ENCODE measurements at places on chromosomes 3 and 15. TPM values are rescaled to one million over a fixed set of nuclear protein-coding genes. Genes with fewer than 3 reads are reported as not detected.
A peak's percentile ranks its signal among the peaks of the same experiment; 100 is the strongest.

DNA sequence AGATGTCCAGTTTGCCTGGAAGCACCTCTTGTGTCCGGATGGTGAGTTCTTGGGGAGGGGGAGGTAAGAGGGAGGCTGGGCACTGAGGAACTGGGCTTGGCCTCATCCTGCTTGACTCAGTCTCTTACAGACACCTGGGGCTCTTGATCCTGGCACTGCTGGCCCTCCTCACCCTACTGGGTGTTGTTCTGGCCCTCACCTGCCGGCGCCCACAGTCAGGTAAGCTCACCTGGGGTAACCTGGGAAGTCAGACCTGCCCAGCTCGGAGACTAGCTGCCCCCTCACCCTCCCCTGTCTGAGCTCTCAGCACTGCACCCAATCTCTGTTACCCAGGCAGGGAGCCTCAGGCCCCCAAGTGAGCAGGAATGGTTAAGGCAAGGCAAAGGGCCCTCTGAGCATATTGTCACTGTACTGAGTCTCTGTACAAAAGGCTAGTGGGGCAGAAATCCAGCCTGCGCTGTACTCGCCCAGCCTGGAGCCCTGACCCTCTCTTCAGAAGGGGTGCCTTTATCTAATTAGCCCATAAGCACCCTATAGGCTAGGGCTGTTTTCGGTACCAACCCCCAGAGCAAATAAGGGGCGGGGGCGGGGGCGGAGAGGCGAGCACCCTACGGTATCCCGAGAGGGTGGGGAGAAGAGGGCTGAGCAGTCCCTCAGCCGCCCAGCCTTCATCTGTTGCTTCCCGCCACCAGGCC is 2.2 kb upstream of the IL17RC start:
- H3K36me3 ChIP-seq: no peaks in the 10 kb centered on the region
- H3K27ac ChIP-seq: no peak overlapping the region
- peak overlapping the region; percentile 25 for H3K4me3 ChIP-seq
- no peaks in the 10 kb centered on the region for H3K27me3 ChIP-seq

- H3K4me3 ChIP-seq: no peak overlapping the region
- no peaks in the 10 kb centered on the region for H3K4me1 ChIP-seq
- DNase-seq: no peak
Observed at GRCh38 chr3:23383875-23384274, 180.7 kb downstream of the UBE2E2 start.

DNA sequence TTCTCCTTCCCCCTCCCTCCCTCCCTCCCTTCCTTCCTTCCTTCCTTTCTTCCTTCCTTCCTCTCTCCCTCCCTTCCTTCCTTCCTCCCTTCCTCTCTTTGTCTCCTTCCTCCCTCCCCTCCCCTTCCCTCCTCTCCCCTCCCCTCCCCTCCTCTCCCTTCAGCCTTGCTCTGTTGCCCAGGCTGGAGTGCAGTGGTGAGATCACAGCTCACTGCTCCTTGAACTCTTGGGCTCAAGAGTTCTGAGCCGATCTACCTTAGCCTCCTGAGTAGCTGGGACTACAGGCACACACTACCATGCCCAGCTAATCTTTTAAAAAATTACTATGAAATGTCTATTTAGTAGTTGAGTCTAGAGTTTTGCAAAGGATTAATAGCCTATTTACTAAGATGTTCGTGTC is 32.2 kb downstream of the SQOR start:
- peaks cover 81% of the 10 kb centered on the region for H3K36me3 ChIP-seq
- no peaks in the 10 kb centered on the region for H3K4me1 ChIP-seq
- no peak overlapping the region for H3K4me3 ChIP-seq
- no peaks in the 10 kb centered on the region for H3K27me3 ChIP-seq
- no peak overlapping the region for H3K27ac ChIP-seq
- DNase-seq: no peak

- H3K36me3 ChIP-seq: no peaks in the 10 kb centered on the region
- no peak overlapping the region for H3K4me3 ChIP-seq
- H3K27me3 ChIP-seq: no peaks in the 10 kb centered on the region
- DNase-seq: no peak
- peaks cover 7% of the 10 kb centered on the region for H3K4me1 ChIP-seq
- no peak overlapping the region for H3K27ac ChIP-seq
Observed at GRCh38 chr15:75751891-75752290, 39.2 kb upstream of the CSPG4 start.

DNA sequence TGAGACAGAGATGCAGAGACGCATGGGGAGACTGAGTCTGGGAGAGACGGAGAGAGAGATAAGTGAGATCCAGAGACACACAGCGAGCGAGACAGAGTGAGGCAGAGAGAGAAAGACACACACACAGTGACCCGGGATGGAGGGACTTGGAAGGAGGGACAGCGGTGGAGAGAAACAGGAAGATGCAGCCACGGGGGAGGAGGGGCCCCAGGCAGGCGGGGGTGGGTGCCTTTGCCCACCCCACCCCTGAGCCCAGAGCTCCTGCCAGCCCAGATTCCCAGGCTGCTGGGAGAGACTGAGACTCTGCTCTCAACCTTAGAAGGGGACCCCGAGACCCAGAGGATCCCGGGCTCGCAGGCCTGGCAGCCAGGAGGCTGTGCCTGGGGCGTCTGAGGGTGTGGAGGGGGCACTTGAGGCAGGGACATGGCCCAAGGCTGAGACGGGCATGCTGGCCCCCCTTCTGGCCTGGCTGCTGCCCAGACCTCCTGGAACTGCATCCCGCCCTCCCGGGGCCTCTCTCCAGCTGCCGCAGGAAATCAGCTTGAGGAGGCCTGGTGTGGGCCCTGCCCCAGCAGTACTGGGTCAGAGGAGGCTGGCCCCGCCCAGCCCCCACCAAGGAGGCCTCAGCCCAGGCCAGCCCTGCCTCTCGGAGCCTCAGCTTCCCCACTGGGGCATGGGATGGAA is 18.1 kb downstream of the H1-8 start:
- peaks cover 8% of the 10 kb centered on the region for H3K4me1 ChIP-seq
- H3K27ac ChIP-seq: no peak overlapping the region
- H3K27me3 ChIP-seq: no peaks in the 10 kb centered on the region
- DNase-seq: no peak

B3GALNT1 gene
- 0.20 TPM for total RNA-seq

DNA sequence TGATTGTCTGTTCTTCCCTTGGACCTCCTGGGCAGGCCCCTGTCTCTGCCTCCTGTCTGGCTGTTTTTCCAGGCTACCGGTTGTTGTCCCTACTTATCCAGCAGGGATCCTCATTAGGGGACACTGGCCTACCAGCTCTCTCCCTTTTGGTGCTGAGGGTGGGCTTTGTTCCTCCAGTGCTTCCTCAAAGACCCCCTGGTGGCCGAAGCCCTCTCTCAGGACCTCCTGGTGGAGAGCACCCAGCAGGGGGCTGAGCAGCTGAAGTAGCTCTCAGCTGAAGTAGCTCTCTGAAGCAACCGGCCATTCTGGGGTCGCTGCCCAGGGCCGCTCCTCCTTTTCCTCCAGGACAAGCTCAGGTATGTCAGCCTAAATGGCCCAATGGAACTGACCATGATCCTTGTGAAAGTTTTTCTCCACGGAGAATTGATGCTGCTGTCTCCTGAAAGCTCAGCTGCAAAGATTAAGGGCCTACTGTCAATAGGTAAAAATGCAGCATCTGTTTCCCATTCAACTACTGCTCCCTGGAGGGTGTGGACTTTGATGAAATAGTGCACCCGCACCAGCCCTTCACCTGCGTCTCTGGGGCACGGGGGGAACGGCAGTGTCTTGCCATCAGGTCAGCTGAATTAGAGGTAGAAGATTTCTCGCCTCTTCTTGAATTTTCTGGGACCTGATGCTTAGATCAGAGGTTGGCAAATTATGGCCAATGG is 27.6 kb downstream of the ARNT2 start:
- no peak for DNase-seq
- no peaks in the 10 kb centered on the region for H3K4me1 ChIP-seq
- H3K27ac ChIP-seq: no peak overlapping the region
- H3K36me3 ChIP-seq: no peaks in the 10 kb centered on the region
- no peaks in the 10 kb centered on the region for H3K27me3 ChIP-seq
- H3K4me3 ChIP-seq: no peak overlapping the region

- no peaks in the 10 kb centered on the region for H3K4me1 ChIP-seq
- H3K36me3 ChIP-seq: no peaks in the 10 kb centered on the region
- H3K4me3 ChIP-seq: no peak overlapping the region
- no peak for DNase-seq
Observed at GRCh38 chr15:93121973-93122910, 33.2 kb upstream of the RGMA start.

DNA sequence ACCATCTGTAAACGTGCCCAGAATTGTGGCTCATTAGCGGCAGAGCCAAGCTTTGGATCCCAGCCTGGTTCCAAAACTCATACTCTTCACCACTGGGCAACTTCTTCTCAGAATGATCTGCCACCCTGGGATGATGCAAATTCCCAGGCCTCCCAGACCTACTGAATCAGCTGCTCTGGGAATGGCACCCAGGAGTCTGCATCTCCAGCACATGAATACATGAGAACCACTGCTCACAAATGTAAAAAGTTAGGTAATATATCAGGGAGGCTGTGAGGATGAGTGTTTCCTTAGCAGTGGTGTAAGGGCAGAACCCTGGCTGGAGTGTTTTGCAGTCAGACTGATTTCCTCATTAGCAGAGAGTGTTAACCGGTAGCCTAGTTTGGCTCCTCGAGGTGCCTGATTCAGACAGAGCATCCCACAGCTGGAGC is 94.2 kb downstream of the LIPC start:
- DNase-seq: peak; percentile 35
- H3K27me3 ChIP-seq: no peaks in the 10 kb centered on the region
- no peak overlapping the region for H3K27ac ChIP-seq
- H3K4me1 ChIP-seq: peaks cover 5% of the 10 kb centered on the region
- no peak overlapping the region for H3K4me3 ChIP-seq

- no peak overlapping the region for H3K4me3 ChIP-seq
- H3K4me1 ChIP-seq: no peaks in the 10 kb centered on the region
- no peaks in the 10 kb centered on the region for H3K27me3 ChIP-seq
- no peaks in the 10 kb centered on the region for H3K36me3 ChIP-seq
Observed at GRCh38 chr3:66128623-66129022, 89.9 kb upstream of the MAGI1 start.

DNA sequence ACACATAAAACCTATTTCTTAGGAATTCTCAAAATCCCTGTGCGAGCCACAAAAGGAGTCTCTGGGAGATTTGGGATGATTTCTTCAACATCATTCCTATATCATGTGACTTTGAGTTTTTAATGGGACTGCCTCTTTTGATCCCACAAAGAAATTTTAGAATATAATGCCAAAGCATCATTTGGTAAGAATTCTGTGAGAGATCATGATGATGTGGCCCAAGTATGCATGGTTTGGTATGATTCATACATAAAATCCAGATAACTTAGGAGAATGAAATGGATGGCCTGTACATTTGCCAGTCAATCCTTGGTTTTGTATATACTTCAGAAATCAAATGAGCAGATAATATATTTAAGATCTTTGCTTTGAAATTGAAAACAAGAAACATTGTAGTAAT is 61.3 kb downstream of the UBE2E2 start:
- H3K27ac ChIP-seq: no peak overlapping the region
- DNase-seq: no peak
- H3K36me3 ChIP-seq: no peaks in the 10 kb centered on the region

GRCh38 chr15:55990516-55990915 is 2.9 kb downstream of the NEDD4 start:
- no peaks in the 10 kb centered on the region for H3K36me3 ChIP-seq
- H3K27me3 ChIP-seq: peaks cover 5% of the 10 kb centered on the region
- no peak overlapping the region for H3K4me3 ChIP-seq

GRCh38 chr15:98859149-98859548 is 148.4 kb downstream of the PGPEP1L start:
- H3K36me3 ChIP-seq: no peaks in the 10 kb centered on the region
- no peak overlapping the region for H3K4me3 ChIP-seq
- no peaks in the 10 kb centered on the region for H3K27me3 ChIP-seq
- no peak overlapping the region for H3K27ac ChIP-seq

PRR20G gene
- not detected for total RNA-seq

NPAP1 gene
- not detected for total RNA-seq

CIB2 gene
- 0.82 TPM for total RNA-seq

DNA sequence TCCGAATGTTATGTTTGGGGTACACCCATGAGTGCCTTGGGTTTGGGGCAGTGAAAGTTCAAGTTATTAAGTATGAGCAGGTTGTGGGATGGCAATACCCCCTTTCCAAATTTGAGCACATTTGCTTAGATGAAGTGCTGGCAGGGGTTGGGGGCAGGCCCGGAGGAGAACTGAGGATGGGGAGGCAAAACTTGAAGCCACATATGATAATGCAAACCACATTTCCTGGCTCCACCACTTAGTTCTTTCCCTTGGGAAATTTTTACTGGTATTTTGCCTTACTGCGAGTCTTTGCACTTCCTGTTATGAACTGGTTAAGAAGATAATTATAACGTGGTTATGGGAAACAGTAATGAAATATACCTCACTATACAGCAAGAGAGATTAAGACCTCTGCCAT is 336.0 kb upstream of the ONECUT1 start:
- H3K27me3 ChIP-seq: no peaks in the 10 kb centered on the region
- H3K27ac ChIP-seq: no peak overlapping the region
- no peak overlapping the region for H3K4me3 ChIP-seq
- H3K4me1 ChIP-seq: no peaks in the 10 kb centered on the region

GRCh38 chr15:33159726-33160453 is 34.6 kb downstream of the FMN1 start:
- no peaks in the 10 kb centered on the region for H3K27me3 ChIP-seq
- no peak overlapping the region for H3K4me3 ChIP-seq
- H3K4me1 ChIP-seq: no peaks in the 10 kb centered on the region
- H3K36me3 ChIP-seq: no peaks in the 10 kb centered on the region

DNA sequence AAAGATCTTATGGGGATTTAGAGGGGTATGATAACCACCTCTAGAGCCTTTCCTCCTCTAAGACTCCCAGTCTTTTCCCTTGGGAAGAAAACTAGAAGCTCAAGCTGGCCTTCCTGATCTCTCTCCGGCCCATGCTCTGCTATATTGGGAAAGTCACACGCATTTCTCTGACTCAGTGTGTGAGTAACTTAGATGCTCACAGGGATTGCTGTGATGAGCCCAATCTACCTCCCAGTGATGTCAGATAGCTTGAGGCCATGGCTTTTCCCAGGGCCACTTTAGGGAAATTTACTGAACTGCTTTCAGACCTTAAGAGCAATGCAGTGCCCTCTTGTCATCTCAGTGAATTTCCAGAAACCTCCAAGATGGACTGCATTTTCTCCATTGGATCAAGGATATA is 8.6 kb upstream of the ST8SIA2 start:
- no peak overlapping the region for H3K27ac ChIP-seq
- no peaks in the 10 kb centered on the region for H3K36me3 ChIP-seq
- no peak for DNase-seq
- H3K27me3 ChIP-seq: peaks cover 23% of the 10 kb centered on the region
- no peaks in the 10 kb centered on the region for H3K4me1 ChIP-seq
- H3K4me3 ChIP-seq: no peak overlapping the region

DNA sequence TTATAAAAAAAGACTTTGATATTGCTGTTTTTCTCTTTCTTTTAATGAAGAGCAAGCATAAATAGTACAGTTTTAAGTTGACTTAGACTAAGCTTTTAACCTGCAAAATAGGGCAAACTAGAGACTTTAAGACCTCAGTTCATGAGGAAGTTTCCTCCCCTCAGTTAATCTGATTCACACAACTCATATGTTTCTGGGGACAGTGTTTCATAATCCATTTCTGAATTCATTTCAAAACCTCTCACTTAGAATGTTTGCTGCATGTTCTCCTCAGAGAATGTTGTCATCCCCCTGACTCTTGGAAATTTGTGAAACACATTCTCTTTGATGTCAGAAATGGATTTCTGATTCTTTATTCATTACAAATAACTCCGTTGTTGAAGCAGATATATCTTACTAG is 79.3 kb upstream of the SKOR1 start:
- H3K36me3 ChIP-seq: no peaks in the 10 kb centered on the region
- no peak overlapping the region for H3K27ac ChIP-seq
- H3K27me3 ChIP-seq: no peaks in the 10 kb centered on the region
- peaks cover 18% of the 10 kb centered on the region for H3K4me1 ChIP-seq
- H3K4me3 ChIP-seq: no peak overlapping the region

- no peaks in the 10 kb centered on the region for H3K27me3 ChIP-seq
- H3K4me1 ChIP-seq: peaks cover 28% of the 10 kb centered on the region
- H3K4me3 ChIP-seq: no peak overlapping the region
- no peak overlapping the region for H3K27ac ChIP-seq
Observed at GRCh38 chr15:50879016-50879617, 29.4 kb upstream of the AP4E1 start.
